Amniotic stem cell (primary cell): ENCODE measurements at places on chromosomes 12 and 14.

DNA sequence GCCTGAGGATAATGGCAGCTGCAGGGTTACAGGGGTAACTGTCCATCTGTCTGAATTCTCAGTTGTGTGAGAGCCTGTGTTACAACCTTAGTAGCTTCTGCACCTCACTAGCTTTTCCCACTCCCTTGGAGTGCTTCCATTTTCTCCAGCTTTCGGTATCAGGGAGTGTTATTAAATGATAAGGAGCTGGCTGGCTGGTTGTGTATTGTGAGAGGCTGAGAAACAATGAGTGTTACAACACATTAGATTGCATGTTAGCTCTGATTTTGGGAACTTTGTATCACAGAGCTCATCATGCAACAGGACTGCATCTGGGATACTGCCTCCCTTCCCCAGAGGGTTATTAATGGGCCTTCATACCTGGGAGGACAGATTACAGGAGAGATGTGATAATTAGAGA, 723.7 kb downstream of the DIO2 start:
- DNase-seq = no peak

- DNase-seq = peak; percentile 18
Observed at GRCh38 chr12:15584366-15585041, 204.7 kb downstream of the EPS8 start.

DNA sequence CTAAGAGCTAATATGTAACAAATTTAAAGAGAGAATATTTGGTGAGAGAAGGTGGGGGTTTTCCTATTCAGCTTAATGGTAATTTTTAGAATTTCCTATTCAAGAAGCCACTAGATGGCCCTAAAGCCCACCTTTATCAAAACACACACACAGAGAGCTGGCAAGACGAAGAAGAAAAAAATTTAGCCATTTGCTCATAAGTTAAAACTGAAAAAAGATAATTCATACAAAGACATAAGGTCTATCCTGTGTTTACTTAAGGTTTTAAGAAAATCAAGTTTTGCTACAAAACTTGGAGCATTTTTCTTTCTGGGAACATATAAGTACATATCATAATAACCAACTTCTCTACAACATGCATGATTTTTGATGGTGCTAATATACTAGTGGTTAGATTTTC, 46.8 kb upstream of the PCED1B start:
- peak; percentile 57 for DNase-seq

- DNase-seq = no peak
Observed at GRCh38 chr12:45732250-45732649, 2.7 kb downstream of the ARID2 start.

DNA sequence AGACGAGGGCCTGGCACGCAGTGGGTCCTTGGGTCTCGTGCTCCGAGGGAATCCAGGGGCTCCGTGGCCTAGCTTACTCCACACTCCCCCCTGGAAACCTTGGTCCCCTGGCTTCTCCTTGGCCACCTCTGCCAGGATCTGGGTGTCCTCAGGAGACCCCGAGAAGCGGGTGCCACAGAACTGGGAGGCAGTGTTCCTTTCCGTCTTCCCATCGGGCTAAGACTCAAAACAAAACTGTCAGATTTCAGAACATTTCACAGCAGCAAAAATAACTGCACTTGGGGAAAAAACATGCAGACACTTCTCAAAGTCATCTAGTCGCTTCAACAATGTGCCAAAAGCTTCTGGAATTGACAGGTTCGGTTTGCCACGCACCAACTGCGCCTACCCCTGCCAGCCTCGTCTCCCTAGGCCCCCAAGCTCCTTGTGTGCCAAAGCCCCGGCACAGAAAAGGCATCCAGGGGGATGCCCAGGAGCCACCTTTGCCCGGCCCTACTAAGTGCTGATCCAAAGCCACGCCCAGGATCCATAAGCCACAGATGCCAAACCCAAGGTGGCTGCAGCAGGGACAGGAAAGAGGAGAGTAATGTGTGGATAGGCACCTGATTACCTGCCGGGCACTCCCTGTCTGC, 58.4 kb upstream of the DIO3 start:
- DNase-seq = no peak

- DNase-seq = no peak
Observed at GRCh38 chr12:24993793-24994192, 44.9 kb upstream of the BCAT1 start.

GRCh38 chr14:54503486-54503885, 6.2 kb upstream of the CGRRF1 start:
- DNase-seq = no peak

- DNase-seq = no peak
Observed at GRCh38 chr12:96220902-96221301, 26.7 kb downstream of the ELK3 start.

DNA sequence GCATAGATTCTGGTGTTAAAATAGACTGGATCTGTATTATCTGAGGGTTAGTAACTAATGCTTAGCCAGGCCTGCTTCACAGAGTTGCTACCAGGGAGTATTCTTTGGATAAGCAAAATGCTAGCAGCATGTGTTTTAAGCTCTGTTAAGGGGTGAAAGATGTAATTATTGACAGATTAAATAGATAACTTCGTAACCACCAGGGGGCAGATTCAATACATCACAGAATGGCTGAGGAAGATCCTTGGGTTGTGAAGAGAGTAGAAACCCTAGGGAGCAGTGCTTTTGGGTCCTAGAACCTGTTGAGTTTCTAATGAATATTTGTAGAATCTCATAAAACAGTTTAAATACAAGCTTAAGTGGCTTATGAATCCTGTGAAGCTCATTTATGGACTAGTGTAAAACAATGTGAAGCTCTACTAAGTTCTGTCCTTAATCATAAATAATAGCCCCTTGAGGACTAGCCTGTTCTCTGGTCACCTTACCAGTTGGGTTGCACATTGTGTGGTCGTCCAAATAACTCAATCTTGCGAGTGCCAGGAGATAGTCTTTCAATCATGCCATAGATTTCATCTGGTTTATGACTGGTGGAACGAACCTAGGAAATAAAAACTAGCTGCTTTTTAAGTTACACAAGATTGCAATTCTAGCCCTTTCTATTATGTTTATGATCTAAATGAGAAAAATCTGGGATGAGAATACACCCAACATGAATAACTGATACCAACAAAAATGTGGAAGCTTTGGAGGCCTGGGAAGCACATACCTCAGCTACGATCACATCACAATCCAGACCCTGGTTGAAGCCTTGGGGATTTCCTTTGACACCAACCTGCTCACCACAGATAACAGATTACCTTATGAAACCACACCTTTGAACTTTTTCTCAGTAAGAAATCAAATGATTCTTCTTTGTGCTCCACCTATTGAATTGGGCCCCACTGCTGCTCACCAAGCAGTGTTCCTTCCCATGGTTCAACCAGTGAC, 12.3 kb downstream of the METTL3 start:
- peak; percentile 32 for DNase-seq

DNA sequence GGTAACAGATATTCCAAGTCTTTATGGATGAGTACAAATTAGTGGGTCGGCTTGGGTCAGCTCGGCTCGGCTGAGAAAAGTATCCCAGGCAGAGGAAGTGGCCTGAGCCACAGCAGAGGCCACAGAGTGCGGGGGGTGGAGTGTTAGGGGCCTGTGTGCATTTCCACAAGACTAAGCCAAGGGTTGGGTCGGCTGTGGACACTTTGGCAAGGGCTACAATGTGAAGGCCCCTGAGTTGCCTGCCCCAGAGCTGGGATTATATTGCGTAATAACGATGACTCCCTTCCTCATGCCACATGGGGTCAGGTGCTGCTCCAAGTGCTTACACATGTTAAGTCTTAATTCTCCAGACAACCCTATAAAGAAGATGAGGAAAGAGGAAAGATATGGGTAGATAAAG, 11.4 kb downstream of the EVL start:
- no peak for DNase-seq

- DNase-seq = no peak
Observed at GRCh38 chr12:105425254-105426174, 95.0 kb downstream of the C12orf75 start.

DNA sequence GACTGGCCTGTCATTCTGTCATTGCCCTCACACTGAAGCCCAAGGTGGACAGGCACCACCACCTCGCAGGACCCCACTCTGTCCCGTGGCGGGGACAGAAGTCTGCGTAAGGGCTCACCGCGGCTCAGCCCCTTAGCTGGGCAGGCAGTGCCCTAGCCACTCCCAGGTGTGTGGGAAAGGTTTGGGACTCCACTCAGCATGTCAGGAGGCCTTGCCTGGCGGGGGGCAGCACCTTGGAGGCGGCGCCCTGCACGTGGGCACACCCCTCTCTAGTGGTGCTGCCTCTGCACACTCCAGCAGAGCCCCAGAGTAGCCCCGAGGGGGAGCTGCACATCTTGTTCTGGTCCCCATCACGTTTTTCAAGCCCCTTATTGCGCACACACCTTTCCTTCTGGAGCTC, 35.6 kb downstream of the FIGNL2 start:
- DNase-seq = no peak

DNA sequence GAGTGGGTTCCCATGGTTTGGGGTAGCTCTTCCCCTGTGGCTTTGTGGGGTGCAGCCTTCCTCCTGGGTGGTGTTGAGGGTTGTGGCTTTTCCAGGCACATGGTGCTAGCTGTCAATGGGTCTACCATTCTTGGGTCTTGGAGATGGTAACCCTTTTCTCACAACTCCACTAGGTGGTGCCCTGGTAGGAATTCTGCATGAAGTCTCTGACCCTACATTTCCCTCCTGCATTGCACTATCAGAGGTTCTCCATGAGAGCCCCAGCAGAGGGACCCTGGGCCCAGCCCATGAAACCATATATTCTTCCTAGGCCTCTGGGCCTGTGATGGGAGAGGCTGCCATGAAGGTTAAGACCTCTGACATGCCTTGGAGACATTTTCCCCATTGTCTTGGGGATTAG, 1093.3 kb downstream of the SLC16A7 start:
- no peak for DNase-seq
